Renal cortex interstitium (tissue), 15 donors: ENCODE measurements at places on chromosomes 13 and 19. TPM values are rescaled to one million over a fixed set of nuclear protein-coding genes. Genes with fewer than 3 reads are reported as not detected.

The CACNG6 gene
- 0.85 TPM for polyA plus RNA-seq

The F2RL3 gene
- 1.4 TPM for polyA plus RNA-seq

The DCT gene
- polyA plus RNA-seq, result 0.39 TPM

The PABPC3 gene
- 1.3 TPM for polyA plus RNA-seq

The KLK13 gene
- polyA plus RNA-seq, result 0.68 TPM

The SMIM44 gene
- 0.74 TPM for polyA plus RNA-seq

The EBPL gene
- polyA plus RNA-seq, result 53.0 TPM

The RASA3 gene
- polyA plus RNA-seq, result 14.2 TPM

The NCR1 gene
- 0.09 TPM for polyA plus RNA-seq

The TSKS gene
- 0.10 TPM for polyA plus RNA-seq

The GTF2F2 gene
- 27.3 TPM for polyA plus RNA-seq

The C19orf85 gene
- not detected for polyA plus RNA-seq

The PNMA8B gene
- polyA plus RNA-seq, result 3.2 TPM

The FAM174C gene
- polyA plus RNA-seq, result 21.3 TPM

The MEDAG gene
- 0.85 TPM for polyA plus RNA-seq
